ENCODE measurements at places on chromosomes 4 and X. TPM values are rescaled to one million over a fixed set of nuclear protein-coding genes. Genes with fewer than 3 reads are reported as not detected.

The USP38 gene
- total RNA-seq = 19.4 TPM

DNA sequence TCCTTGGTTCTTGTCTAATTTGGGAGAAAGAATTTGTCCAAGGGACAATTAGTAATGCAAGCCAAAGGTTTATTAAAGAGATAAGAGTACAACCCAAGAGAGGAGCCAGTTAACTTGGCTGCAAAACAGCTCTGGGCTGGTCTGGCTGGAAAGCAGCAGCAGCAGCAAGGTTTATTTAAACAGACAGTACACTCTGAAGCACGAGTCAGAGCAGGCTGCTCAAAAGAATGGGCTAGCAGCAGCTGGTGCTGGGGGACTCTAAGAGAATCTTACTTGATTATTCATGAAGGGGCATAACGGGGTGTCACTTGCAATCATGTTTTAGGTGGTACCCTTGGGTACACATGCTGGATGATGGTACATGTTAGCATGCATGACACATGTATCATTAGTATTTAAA, 17.1 kb upstream of the CT47C1 start:
- H3K4me1 ChIP-seq = no peaks in the 10 kb centered on the region
- no peaks in the 10 kb centered on the region for H3K27me3 ChIP-seq
- no peak overlapping the region for H3K27ac ChIP-seq
- H3K4me3 ChIP-seq = no peak overlapping the region
- no peak for DNase-seq

The NPY2R gene
- 3.6 TPM for total RNA-seq

The PCSK1N gene
- total RNA-seq = 2.0 TPM

The TMPRSS11F gene
- total RNA-seq = not detected

The CLDN34 gene
- 0.64 TPM for total RNA-seq

DNA sequence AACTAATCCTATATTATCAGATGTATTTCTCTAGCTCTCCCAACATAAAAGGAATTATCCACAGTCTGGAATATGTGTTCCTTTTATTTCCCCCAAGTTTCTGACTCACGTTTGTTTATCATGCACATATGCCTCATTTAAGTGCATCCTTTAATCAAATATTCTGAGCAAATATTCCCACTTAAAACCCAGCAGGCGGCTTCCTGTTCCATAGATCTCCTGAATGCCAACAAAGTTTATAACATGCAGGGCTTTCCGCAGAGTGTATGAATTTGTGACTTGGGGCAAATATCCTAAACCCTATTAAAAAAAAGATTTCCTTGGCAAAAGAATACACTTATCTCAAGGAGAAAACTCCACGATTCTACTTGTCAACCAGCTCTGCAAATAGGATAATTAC, 16.9 kb downstream of the GLRA2 start:
- no peaks in the 10 kb centered on the region for H3K4me1 ChIP-seq
- no peak overlapping the region for H3K27ac ChIP-seq
- no peak overlapping the region for H3K4me3 ChIP-seq

GRCh38 chr4:5710961-5711478, at the start of gene EVC:
Gene EVC, plus strand, starts transcription at chr4:5711201. Its CDS starts 180 bp downstream, at chr4:5711381.
- peak; percentile 72 for DNase-seq
- H3K36me3 ChIP-seq = peaks cover 16% of the 10 kb centered on the region
- H3K27ac ChIP-seq = no peak within 1 kb of the TSS

DNA sequence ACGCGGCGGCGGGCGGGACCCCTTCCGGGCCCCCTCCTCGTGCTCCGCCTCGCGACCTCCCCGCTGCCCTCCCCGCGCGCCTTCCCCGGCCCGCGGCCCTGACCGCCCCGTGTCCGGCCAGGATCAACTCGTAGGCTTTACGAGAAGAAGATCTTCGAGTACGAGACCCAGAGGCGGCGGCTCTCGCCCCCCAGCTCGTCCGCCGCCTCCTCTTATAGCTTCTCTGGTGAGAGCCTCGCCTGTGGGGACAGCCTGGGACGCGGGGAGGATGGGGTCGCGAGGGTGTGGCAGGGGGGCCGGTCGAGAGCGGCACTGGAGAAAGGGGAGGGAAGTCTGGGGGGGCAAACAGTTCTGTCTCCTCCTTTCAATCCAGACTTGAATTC, 465 bp downstream of the EMD start:
- peaks cover 2% of the 10 kb centered on the region for H3K27me3 ChIP-seq
- peaks cover 8% of the 10 kb centered on the region for H3K4me1 ChIP-seq
- H3K4me3 ChIP-seq = peak overlapping the region; percentile 91
- no peak overlapping the region for H3K27ac ChIP-seq
- H3K36me3 ChIP-seq = no peaks in the 10 kb centered on the region
- no peak for DNase-seq

Measured in endothelial cell (in vitro differentiated cells).